ENCODE measurements at places on chromosomes 13 and 19. TPM values are rescaled to one million over a fixed set of nuclear protein-coding genes. Genes with fewer than 3 reads are reported as not detected.

The KLK15 gene
- not detected for total RNA-seq

The NANOS3 gene
- not detected for total RNA-seq

GRCh38 chr13:113652404-113653263 lies 5.4 kb downstream of the ATP4B start:
- no peak overlapping the region for H3K27ac ChIP-seq
- no peaks in the 10 kb centered on the region for H3K36me3 ChIP-seq
- no peak for DNase-seq
- H3K4me3 ChIP-seq: no peak overlapping the region
- no peaks in the 10 kb centered on the region for H3K27me3 ChIP-seq

GRCh38 chr13:67119481-67119894 lies 110.6 kb downstream of the PCDH9 start:
- no peaks in the 10 kb centered on the region for H3K36me3 ChIP-seq
- no peaks in the 10 kb centered on the region for H3K27me3 ChIP-seq
- no peaks in the 10 kb centered on the region for H3K4me1 ChIP-seq
- DNase-seq: peak; percentile 8

- DNase-seq: no peak
- H3K27me3 ChIP-seq: no peaks in the 10 kb centered on the region
- H3K4me1 ChIP-seq: no peaks in the 10 kb centered on the region
- peaks cover 22% of the 10 kb centered on the region for H3K36me3 ChIP-seq
Measured at GRCh38 chr19:16841391-16841926, 12.3 kb downstream of the SIN3B start.

- DNase-seq: no peak
- no peaks in the 10 kb centered on the region for H3K4me1 ChIP-seq
- no peak overlapping the region for H3K27ac ChIP-seq
- no peaks in the 10 kb centered on the region for H3K36me3 ChIP-seq
- H3K4me3 ChIP-seq: no peak overlapping the region
Measured at GRCh38 chr13:100196375-100196774, 107.5 kb downstream of the PCCA start.

DNA sequence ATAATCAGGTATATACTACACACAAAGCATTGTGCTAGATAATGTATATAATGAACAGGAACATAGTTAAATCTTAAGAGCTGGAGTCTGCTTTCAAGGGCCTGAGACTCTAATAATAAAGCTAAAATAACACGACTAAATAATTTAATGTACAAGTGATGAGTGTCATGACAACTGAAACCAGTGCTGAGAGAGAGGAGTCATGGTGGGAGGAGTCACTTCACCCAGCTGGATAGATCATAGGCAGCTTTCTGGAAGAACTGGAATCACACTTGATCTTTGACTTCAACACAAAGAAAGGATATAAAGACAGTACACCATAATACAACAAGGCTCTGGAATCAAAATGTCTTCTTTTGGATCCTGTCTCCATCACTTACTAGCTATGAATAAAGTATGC lies 7.1 kb downstream of the RBM26 start:
- 0 out of 2 replicates have a peak, but pooled peaks cover 3% of the 10 kb centered on the region for H3K36me3 ChIP-seq
- H3K27ac ChIP-seq: no peak overlapping the region
- H3K27me3 ChIP-seq: no peaks in the 10 kb centered on the region
- no peak for DNase-seq

Data from HCT116 (cell line).